Skin of body (tissue), 3 donors: ENCODE measurements at places on chromosomes 12 and 14. TPM values are rescaled to one million over a fixed set of nuclear protein-coding genes. Genes with fewer than 3 reads are reported as not detected.

DNA sequence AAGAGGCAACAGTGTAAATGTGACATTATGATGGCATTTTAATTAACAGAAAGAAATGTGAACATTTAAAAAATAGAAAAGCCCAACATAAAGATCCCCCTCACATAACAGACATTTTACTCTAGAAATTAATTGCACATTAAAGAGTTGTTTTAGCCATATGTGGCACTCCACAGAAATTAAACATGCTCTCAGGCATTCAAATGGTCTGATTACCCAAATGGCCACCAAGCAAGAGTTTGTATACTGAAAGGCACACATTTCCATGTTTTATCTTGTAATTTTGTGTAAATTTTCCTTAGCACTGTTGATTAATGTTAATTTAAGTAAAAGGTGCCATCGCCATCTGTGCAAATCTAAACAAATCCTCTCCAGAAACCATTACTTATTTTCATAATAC is 43.5 kb downstream of the GTF2A1 start:
- DNase-seq = no peak

OR6C65 gene
- total RNA-seq = not detected

GRCh38 chr14:51295646-51296263 is 55.7 kb downstream of the TMX1 start:
- DNase-seq = no peak

GRCh38 chr12:6407236-6407954 is 23.4 kb downstream of the LTBR start:
- DNase-seq = no peak

HELB gene
- 6.4 TPM for total RNA-seq

NYNRIN gene
- total RNA-seq = 33.0 TPM

GRCh38 chr14:37369425-37369824 is 171.7 kb downstream of the MIPOL1 start:
- no peak for DNase-seq

DNA sequence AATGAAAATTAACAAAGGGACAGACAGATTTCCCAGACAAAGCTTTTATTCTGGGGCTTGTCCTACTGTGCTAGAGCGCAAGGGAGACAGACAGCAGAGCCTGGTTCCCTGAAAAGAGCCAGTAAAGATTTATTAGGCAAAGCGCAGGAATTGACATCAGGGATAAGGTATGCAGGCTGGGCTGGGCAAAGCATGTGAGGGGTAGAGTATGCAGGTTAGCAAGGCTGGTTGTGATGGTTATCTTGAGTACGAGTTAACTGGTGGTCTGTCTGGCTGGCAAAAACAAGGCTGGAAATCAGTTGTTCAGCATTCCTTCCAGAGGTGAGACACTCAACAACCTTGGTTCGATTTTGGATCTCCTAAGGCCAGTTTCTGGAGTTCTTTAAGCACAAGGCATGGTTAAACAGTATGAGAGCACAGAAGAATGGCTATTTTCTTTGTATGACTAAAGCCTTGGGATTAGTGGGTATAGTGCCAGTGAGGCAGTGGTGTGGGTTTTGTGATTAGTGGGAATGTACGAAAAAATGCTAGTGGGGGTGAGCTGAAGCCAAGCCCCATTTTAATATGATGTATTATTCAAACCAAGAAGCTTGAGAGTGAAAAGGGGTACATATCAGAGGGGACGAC is 30.9 kb downstream of the BTBD7 start:
- DNase-seq = no peak

KRT3 gene
- 0.10 TPM for total RNA-seq

DNA sequence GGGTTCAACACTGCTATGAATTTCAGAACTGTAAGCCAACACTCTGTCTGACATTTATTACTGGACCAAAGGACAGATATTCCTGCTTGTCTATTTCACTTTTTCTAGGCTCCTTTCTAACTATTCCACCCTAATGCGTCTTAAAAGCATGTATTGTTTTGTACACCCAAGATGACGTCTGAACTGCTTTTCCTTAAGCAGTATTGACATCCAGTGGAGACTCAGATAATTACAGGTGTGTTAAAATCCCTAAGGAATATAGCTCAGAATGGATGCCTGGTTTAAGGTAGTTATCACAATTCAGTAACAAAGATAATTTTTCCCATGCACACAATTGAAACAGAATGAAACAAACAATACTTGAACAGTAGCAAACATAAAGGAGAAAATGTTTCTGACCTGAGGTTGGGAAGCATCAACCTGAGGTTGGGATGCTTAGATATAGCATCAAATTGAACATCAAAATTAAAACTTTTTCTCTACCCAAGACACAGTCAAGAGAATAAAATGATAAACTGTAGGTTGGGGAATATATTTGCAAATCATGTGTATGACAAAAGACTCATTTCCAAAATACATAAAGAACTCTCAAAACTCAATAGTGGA is 93.7 kb upstream of the PTPRR start:
- no peak for DNase-seq

DNA sequence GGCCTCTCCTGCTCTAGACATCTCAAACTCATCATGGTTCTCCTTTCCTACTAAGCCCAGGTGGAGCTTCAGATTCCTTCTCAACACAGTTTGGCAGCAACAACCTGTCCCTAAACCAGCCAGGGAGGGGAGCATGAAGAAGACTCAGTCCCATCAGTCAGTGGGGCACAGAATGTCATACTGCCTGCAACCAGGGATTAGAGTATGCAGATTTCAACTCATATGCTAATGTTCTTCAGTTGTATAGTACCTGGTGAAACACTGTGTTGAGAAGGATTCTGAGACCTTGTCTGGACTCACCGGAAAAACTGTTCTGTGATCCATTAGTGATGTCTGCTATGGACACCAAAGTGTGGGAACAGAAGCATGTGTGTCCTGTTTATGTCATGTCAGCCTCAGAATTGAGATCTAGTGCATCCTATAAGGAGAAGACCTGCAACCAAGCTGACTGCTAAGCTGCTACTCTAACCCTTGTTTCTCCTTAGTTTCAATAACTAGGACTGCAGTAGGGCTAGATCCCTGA is 43.6 kb downstream of the TRPV4 start:
- no peak for DNase-seq

DNA sequence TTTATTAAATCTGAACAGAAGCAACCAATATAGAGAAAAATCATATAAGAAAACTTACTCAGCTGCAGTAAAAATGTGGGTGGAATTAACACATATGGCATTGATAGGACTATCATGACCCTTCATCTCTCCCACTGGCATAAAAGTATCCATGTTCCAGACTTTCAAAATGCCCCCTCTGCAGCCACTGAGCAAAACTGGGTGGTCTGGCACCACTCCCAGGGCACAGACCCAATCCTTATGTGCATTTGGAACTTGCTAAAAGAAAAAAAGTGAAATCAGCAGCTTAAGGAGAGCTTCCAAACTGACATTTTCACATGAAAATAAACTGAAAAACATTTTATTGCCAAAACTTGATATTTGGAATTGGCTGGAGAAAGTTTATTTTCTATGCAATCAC is 141.5 kb downstream of the KIF21A start:
- no peak for DNase-seq

GRCh38 chr12:125076103-125076502 is 10.9 kb downstream of the AACS start:
- DNase-seq = no peak
